ENCODE measurements at places on chromosomes 2 and 18. TPM values are rescaled to one million over a fixed set of nuclear protein-coding genes. Genes with fewer than 3 reads are reported as not detected.

- no peaks in the 10 kb centered on the region for H3K36me3 ChIP-seq
- H3K27me3 ChIP-seq: no peaks in the 10 kb centered on the region
- no peak overlapping the region for H3K4me3 ChIP-seq
Observed at GRCh38 chr2:59019566-59020159, 778.5 kb upstream of the FANCL start.

DNA sequence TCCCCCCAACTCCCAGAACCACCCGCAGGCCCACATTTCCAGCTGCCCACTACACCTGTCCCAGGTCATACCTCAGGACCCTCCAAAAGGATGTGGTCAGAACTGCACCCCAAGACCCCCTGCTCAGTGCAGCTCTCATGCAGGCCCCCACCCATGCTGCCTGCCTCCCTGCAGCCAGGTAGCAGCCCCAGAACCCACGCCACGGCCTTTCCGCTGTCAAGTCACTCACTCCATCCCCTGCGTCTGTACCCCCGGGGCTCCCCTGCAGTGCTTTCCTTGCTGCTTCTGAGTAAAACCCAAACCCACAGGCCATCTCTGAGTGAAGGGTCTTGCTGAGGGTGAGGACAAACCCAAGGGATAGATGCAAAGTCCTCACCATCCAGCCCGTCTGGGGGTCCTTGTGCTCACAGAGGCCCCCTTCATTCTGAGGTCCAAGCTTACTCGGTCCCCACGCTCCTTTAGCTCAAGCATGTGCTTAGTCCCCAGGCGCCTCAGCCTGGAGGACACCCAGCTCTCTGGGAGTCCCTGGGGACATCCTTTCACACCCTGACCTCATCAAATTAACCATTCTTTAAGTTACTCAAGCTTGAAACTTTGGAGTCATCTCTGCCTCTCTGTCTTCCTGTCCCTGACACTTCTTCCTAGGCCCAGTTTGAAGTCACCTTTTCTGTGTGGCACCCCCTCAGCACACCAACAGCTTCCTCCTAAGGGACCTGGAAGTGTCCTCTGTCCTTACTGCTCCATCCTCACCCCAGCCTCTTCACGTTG is 130.1 kb downstream of the SMAD7 start:
- H3K36me3 ChIP-seq: peaks cover 12% of the 10 kb centered on the region
- no peaks in the 10 kb centered on the region for H3K27me3 ChIP-seq
- no peak overlapping the region for H3K4me3 ChIP-seq
- peaks cover 21% of the 10 kb centered on the region for H3K4me1 ChIP-seq
- peak overlapping the region; percentile 19 for H3K27ac ChIP-seq

- no peaks in the 10 kb centered on the region for H3K36me3 ChIP-seq
- H3K4me3 ChIP-seq: no peak overlapping the region
- no peaks in the 10 kb centered on the region for H3K4me1 ChIP-seq
- H3K27ac ChIP-seq: no peak overlapping the region
- no peaks in the 10 kb centered on the region for H3K27me3 ChIP-seq
- no peak for DNase-seq
Observed at GRCh38 chr2:67225287-67225973, 171.7 kb upstream of the ETAA1 start.

DNA sequence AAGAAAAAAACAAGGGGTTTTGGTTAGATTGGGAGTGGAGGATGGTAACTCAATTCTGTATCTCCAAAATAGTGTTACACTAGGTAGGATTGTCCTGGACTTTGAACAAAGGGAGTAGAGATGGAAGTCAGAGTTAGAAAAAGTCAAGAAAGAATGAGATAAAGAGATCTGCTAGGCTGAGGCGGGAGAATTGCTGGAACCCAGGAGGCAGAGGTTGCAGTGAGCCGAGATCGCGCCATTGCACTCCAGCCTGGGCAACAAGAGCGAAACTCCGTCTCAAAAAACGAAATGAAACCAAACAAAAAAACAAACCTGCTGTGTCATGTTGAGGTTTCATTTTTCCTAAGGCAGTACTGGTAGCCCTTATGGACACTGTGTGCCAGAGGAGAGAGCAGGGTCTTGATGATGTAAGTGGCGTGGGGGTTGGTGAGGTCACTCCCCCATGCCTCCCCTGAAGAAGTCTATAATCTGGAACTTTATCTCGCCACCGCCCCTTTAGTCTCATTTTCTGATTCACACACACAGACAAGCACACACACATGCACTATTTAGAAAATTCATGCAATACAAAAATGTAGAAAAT is 10.5 kb downstream of the DRC1 start:
- peak overlapping the region; percentile 77 for H3K4me3 ChIP-seq
- peak overlapping the region; percentile 72 for H3K27ac ChIP-seq
- H3K36me3 ChIP-seq: peaks cover 2% of the 10 kb centered on the region
- H3K4me1 ChIP-seq: peaks cover 12% of the 10 kb centered on the region
- no peak for DNase-seq
- H3K27me3 ChIP-seq: peaks cover 22% of the 10 kb centered on the region

- no peak overlapping the region for H3K4me3 ChIP-seq
- peaks cover 12% of the 10 kb centered on the region for H3K27me3 ChIP-seq
- no peaks in the 10 kb centered on the region for H3K4me1 ChIP-seq
- no peaks in the 10 kb centered on the region for H3K36me3 ChIP-seq
- no peak for DNase-seq
- no peak overlapping the region for H3K27ac ChIP-seq
Observed at GRCh38 chr2:147824620-147825019, 20.2 kb upstream of the ACVR2A start.

- no peak for DNase-seq
- no peak overlapping the region for H3K27ac ChIP-seq
- no peaks in the 10 kb centered on the region for H3K27me3 ChIP-seq
- H3K4me3 ChIP-seq: no peak overlapping the region
- H3K4me1 ChIP-seq: no peaks in the 10 kb centered on the region
Observed at GRCh38 chr18:30450927-30451326, 591.6 kb downstream of the DSC3 start.

- H3K4me1 ChIP-seq: no peaks in the 10 kb centered on the region
- no peaks in the 10 kb centered on the region for H3K36me3 ChIP-seq
- H3K27me3 ChIP-seq: peaks cover 2% of the 10 kb centered on the region
- DNase-seq: no peak
- no peak overlapping the region for H3K27ac ChIP-seq
Observed at GRCh38 chr2:145753041-145753608, 1233.2 kb upstream of the ZEB2 start.

- no peak overlapping the region for H3K4me3 ChIP-seq
- no peak for DNase-seq
- H3K27me3 ChIP-seq: no peaks in the 10 kb centered on the region
- H3K4me1 ChIP-seq: peaks cover 22% of the 10 kb centered on the region
- peaks cover 39% of the 10 kb centered on the region for H3K36me3 ChIP-seq
Observed at GRCh38 chr2:207090389-207090788, 75.4 kb downstream of the KLF7 start.

DNA sequence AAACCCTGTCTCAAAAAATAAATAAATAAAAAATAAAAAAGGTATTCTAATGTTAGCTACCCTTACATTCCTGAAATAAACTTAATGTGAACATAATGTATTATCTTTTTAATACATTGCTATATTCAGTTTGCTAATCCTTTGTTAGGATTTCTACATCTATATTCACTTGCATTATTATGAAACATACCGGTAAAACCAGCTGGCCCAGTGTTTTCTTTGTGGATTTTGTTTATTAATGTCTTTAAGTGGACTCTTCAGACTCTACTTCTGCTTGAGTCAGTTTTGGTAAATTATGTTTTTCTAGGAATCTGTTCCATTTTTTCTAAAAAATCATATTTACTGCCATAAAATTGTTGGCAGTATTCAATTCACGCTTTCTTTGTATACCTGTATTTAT is 34.5 kb downstream of the PTPN2 start:
- no peaks in the 10 kb centered on the region for H3K27me3 ChIP-seq
- H3K27ac ChIP-seq: no peak overlapping the region
- H3K4me1 ChIP-seq: peaks cover 23% of the 10 kb centered on the region
- no peak overlapping the region for H3K4me3 ChIP-seq
- DNase-seq: no peak
- H3K36me3 ChIP-seq: peaks cover 48% of the 10 kb centered on the region

GRCh38 chr18:51654488-51655326 is 457.2 kb upstream of the MEX3C start:
- H3K4me1 ChIP-seq: no peaks in the 10 kb centered on the region
- peaks cover 2% of the 10 kb centered on the region for H3K27me3 ChIP-seq
- no peak overlapping the region for H3K4me3 ChIP-seq
- no peaks in the 10 kb centered on the region for H3K36me3 ChIP-seq
- no peak overlapping the region for H3K27ac ChIP-seq

GRCh38 chr18:9631814-9632496 is 17.6 kb upstream of the PPP4R1 start:
- no peaks in the 10 kb centered on the region for H3K36me3 ChIP-seq
- peaks cover 29% of the 10 kb centered on the region for H3K27me3 ChIP-seq
- no peak overlapping the region for H3K4me3 ChIP-seq
- DNase-seq: no peak

DNA sequence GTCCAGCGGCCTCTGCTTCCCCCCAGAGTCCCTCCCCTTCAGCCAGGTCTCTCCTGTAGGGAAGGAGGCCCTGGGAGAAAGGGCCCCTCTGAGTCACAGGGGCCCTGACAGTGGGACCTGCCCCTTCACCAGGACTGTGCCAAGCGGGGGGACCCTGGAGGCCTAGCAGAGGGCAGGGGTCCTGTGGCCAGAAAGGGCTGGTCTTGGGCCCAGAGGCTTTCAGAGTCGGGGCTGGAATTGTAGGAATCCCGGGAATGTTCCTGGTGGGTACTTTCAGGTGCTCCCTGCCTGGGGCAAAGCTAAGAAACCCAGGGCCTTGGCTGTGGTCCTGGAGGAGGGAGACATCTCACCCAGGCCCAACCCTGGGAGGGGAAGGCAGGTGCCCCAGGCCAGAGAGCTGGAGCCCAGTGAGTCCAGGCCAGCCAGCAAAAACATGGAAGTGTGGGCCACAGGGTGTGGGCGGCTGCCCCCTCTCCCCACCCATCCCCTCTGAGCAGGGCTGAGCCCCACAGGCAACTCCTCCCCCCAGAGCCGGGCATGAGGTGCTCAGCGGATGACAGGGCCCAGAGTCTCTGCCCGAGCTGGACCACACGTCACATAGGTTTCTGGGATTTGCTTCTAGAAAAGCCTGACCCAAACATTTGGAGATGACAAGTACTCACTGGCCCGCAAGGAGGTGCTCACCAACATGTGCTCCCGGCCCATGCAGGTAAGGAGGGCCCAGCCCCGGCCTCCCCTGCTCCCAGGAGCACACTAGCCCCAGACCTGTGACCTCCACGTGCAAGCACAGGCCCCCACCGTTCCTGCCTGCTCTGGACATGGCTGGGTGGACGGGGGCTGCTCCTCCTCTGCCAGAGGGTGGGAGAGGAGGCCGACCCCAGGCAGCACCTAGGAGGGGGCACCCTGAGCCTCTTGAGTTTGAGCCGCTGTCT is 48.2 kb upstream of the ALPP start:
- H3K27ac ChIP-seq: no peak overlapping the region
- peak; percentile 27 for DNase-seq
- H3K27me3 ChIP-seq: no peaks in the 10 kb centered on the region
- H3K4me1 ChIP-seq: peaks cover 3% of the 10 kb centered on the region

GRCh38 chr2:750628-751027 is 73.4 kb upstream of the TMEM18 start:
- H3K4me1 ChIP-seq: peaks cover 3% of the 10 kb centered on the region
- peaks cover 19% of the 10 kb centered on the region for H3K27me3 ChIP-seq
- no peak for DNase-seq
- no peak overlapping the region for H3K27ac ChIP-seq

GRCh38 chr2:96916156-96916630 is 46.3 kb upstream of the SEMA4C start:
- H3K27me3 ChIP-seq: peaks cover 2% of the 10 kb centered on the region
- no peak overlapping the region for H3K4me3 ChIP-seq
- H3K27ac ChIP-seq: no peak overlapping the region
- DNase-seq: no peak

DNA sequence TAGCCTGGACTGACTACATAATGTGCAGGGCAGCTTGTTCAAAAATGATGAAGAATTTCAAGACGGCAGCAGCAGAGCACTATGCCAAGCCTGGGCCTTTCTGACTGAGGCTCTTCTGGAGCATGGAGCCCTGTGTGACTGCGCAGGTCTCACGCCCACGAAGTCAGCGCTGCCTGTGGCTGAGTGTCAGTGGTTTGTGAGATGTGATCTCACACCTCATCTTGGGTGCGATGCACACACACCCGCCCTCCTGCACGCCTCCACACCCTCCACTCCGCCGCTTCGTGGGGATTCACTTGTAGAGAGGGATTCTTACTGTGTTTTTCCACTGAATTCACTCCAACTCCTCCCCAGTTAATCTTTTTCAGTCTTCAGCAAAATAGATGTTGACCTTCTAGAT is 103.9 kb downstream of the VIT start:
- H3K27me3 ChIP-seq: peaks cover 25% of the 10 kb centered on the region
- H3K4me3 ChIP-seq: no peak overlapping the region
- H3K36me3 ChIP-seq: no peaks in the 10 kb centered on the region
- H3K27ac ChIP-seq: no peak overlapping the region

GRCh38 chr2:238081150-238081549 is 19.0 kb upstream of the ESPNL start:
- H3K4me1 ChIP-seq: no peaks in the 10 kb centered on the region
- no peaks in the 10 kb centered on the region for H3K27me3 ChIP-seq
- no peak overlapping the region for H3K4me3 ChIP-seq
- no peak overlapping the region for H3K27ac ChIP-seq
- DNase-seq: no peak

DNA sequence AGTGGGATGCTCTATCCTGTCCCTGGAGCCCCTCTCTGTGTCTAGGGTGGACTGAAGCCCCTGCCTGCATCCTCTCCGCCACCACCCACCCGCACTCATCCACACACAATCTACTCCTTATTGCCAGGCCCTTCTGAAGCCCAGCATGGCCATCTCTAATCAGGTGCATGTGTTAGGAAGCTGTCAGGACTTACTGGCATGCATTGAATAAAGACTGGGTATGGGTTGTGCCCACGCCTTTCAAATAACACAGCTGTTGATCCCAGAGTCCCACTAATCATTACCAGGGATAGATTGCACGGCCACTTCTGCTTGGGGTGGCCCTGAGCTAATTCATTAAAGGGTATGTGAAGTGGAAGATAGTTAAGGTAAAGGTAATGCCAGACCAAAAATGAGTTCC is 88.4 kb downstream of the CABLES1 start:
- H3K36me3 ChIP-seq: peaks cover 1% of the 10 kb centered on the region
- peaks cover 11% of the 10 kb centered on the region for H3K4me1 ChIP-seq
- peaks cover 1% of the 10 kb centered on the region for H3K27me3 ChIP-seq
- DNase-seq: no peak
- H3K27ac ChIP-seq: no peak overlapping the region

GRCh38 chr2:18455236-18455862 is 105.1 kb downstream of the RDH14 start:
- no peak overlapping the region for H3K27ac ChIP-seq
- H3K27me3 ChIP-seq: peaks cover 8% of the 10 kb centered on the region
- no peak overlapping the region for H3K4me3 ChIP-seq
- H3K4me1 ChIP-seq: no peaks in the 10 kb centered on the region
- DNase-seq: no peak

Gene METTL21A
- total RNA-seq: 21.6 TPM

Gene KLHL14
- total RNA-seq: not detected

Gene B4GALT6
- 0.58 TPM for total RNA-seq

Gene TDRD15
- total RNA-seq: not detected

Gene CHRNG
- total RNA-seq: not detected

Gene NT5DC4
- not detected for total RNA-seq

Gene GALNT5
- total RNA-seq: not detected

Gene HK2
- 39.8 TPM for total RNA-seq

Measured in activated naive CD8-positive, alpha-beta T cell treated with anti-CD3 and anti-CD28 coated beads, Interleukin-2, amount 10 ng/mL, durations not matched to agents 7 days and 5 days (primary cell).